ENCODE measurements at places on chromosomes 4 and X.

DNA sequence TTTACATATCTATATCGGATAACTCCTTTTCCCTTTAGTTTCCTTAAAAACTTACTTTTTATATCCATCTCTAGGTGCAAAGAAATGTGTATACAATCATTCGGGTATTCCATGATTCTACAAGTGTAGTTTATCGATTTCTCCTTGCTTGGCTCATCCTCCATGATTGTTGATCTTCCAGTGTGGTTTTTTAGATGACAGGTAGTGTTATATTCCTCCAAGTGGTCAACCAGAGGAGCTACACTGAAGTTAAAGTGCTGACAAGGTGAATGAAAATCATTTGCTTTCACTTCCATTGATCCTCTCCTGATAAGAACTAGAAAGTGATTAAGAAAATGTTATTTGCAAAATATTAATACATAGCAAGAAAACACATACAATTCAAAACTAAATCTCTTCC, 38.5 kb downstream of the TMEM156 start:
- H3K36me3 ChIP-seq, result no peaks in the 10 kb centered on the region
- H3K27ac ChIP-seq, result no peak overlapping the region
- no peaks in the 10 kb centered on the region for H3K27me3 ChIP-seq
- no peak overlapping the region for H3K4me3 ChIP-seq
- no peak for DNase-seq

- H3K4me3 ChIP-seq, result no peak overlapping the region
- no peaks in the 10 kb centered on the region for H3K36me3 ChIP-seq
- no peak for DNase-seq
These were observed 74.3 kb upstream of the GUCY1A1 start for GRCh38 chr4:155592179-155592937.

GRCh38 chr4:8048856-8049676, 109.4 kb upstream of the AFAP1 start:
- no peak overlapping the region for H3K4me3 ChIP-seq
- peaks cover 51% of the 10 kb centered on the region for H3K27me3 ChIP-seq
- DNase-seq, result no peak
- no peaks in the 10 kb centered on the region for H3K4me1 ChIP-seq
- no peaks in the 10 kb centered on the region for H3K36me3 ChIP-seq

- H3K27ac ChIP-seq, result no peak overlapping the region
- H3K4me1 ChIP-seq, result no peaks in the 10 kb centered on the region
- no peaks in the 10 kb centered on the region for H3K27me3 ChIP-seq
- no peak overlapping the region for H3K4me3 ChIP-seq
- H3K36me3 ChIP-seq, result no peaks in the 10 kb centered on the region
- no peak for DNase-seq
These were observed 15.8 kb upstream of the RBMX start for GRCh38 chrX:136896121-136896914.

DNA sequence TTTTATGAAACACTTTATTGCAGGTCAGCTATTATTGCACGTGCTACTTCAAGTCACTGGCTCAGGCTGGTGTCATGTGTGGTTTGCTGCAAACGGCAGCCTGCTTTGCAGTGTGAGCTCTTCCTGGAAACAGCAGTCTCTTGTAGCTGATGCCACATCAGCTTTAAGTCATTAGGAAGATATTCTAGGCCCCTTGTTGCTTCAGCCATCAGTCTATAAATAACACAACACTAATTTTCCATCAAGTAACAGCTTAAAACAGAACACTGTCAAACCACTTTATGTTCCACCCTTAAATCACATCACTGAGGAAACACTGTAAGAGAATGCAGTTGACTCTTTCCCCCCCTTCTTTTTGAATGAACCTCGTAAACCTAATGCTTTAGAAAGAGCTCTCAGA, 93.8 kb downstream of the GATB start:
- 0 out of 2 replicates have a peak, but pooled peaks cover 1% of the 10 kb centered on the region for H3K27me3 ChIP-seq
- peak; percentile 10 for DNase-seq
- no peak overlapping the region for H3K27ac ChIP-seq
- no peaks in the 10 kb centered on the region for H3K36me3 ChIP-seq
- H3K4me1 ChIP-seq, result peaks cover 27% of the 10 kb centered on the region
- H3K4me3 ChIP-seq, result no peak overlapping the region

DNA sequence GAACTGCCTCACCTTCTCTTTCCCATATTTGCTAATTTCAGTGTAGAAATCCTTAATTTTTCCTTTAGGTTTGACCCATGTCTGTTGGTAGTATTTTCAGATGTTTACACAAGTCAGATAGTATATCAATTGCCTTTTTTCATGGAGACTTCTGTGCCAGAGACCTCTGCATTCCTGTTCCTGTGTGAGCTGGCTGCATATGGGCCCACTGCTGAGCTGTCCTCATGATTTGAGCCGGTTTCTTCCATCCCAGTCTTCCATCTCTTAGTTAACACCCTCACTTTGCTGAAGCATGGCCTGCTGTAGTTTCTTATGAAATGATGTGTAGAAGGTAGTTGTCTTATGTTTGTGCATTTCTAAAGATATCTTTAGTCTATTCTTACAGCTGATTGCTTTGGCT, 40.0 kb downstream of the CDS1 start:
- H3K4me1 ChIP-seq, result no peaks in the 10 kb centered on the region
- no peak for DNase-seq
- no peak overlapping the region for H3K4me3 ChIP-seq

GRCh38 chr4:153713866-153714646, 30.0 kb downstream of the TLR2 start:
- no peaks in the 10 kb centered on the region for H3K4me1 ChIP-seq
- DNase-seq, result no peak
- H3K27ac ChIP-seq, result no peak overlapping the region

DNA sequence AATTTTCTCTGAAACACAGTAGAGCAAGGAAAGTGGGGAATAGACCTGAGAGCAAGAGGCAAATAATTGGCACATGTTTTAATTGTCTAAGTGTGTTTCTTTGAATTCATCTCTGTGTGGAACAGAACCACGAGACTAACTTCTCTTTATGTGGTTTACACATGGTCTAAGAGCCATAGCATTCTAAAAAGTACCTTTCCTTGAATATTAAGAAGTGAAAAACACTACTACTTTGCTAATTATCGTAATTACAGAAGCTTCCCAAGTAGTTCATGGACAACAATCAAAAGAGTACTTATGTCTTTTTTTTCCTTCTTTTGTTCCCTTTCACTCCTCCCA, 2.9 kb upstream of the CYBB start:
- no peaks in the 10 kb centered on the region for H3K36me3 ChIP-seq
- H3K4me1 ChIP-seq, result no peaks in the 10 kb centered on the region
- DNase-seq, result no peak
- H3K27ac ChIP-seq, result no peak overlapping the region
- H3K4me3 ChIP-seq, result no peak overlapping the region

DNA sequence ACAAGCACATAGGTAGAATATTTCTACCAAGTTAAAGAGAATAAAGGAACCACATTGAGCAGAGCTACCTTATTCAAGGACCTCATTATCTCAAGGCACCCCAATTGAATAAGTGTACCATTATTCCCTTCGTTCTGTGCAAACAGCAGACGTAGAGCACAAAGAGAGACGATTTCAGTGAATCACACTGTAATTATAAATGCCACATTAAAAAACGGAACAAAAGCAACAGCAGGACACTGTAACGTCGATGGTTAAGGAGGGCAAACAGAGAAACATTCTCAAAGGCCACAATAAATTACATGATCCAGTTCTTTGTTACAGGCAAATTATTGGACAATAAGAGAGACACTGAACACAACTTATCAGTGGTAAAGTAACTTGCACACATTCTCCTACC, 644.1 kb upstream of the TENM3 start:
- no peak overlapping the region for H3K27ac ChIP-seq
- no peak overlapping the region for H3K4me3 ChIP-seq
- no peak for DNase-seq
- peaks cover 10% of the 10 kb centered on the region for H3K4me1 ChIP-seq
- peaks cover 3% of the 10 kb centered on the region for H3K27me3 ChIP-seq

DNA sequence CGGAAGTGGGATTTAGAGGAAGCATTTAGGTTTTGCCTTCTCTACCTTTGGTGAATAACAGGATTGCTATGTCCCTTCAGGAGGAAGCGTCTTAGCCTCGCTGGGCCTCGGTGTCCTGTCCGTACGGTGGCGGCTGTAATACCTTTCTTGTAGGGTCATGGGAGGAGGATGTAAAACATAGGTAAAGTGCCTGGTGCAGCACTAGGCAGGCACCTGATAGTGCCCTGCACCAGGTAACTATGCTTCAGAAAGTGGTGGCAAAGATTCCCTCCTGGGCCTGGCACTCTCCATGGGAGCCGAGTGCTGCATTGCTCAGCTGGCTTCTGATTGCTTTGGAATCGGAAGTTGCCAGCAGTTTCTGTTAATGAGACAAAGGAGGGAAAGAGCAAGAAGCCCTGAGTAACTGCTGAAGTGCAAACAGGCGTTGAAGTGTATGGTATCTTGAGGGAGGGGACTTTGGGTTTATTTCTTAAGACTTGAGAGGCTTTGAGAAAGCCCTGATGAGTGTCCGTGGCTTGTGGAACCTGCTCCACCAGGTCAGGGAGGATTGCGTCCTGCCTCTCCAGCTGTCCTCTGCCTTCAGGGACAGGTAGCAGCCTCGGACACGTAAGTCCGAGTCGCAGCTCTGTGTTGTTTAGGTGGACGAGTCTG, 45.8 kb downstream of the TBC1D14 start:
- H3K27me3 ChIP-seq, result no peaks in the 10 kb centered on the region
- no peaks in the 10 kb centered on the region for H3K36me3 ChIP-seq
- DNase-seq, result no peak
- no peak overlapping the region for H3K4me3 ChIP-seq
- H3K27ac ChIP-seq, result no peak overlapping the region

DNA sequence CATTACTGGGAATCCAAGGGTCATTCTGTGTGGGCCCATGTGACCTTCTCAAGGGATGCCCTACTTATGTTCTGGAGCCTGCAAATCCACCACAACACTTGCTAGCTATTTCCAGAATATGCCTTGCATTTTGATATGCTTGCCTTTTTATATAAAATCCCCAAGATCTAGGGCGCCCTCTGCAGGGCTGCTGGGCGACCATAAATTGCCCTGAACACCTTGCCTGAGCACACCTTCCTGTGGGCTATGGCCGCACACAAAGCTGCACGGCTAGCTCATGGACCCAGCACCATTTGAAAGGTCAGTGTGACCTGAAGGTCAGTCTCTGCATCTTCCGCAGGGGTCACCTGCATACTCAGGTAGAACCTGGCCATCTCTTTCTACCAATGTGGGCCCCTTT, 311.7 kb downstream of the NLGN4X start:
- no peaks in the 10 kb centered on the region for H3K27me3 ChIP-seq
- H3K4me1 ChIP-seq, result no peaks in the 10 kb centered on the region
- no peaks in the 10 kb centered on the region for H3K36me3 ChIP-seq
- no peak for DNase-seq
- no peak overlapping the region for H3K4me3 ChIP-seq

DNA sequence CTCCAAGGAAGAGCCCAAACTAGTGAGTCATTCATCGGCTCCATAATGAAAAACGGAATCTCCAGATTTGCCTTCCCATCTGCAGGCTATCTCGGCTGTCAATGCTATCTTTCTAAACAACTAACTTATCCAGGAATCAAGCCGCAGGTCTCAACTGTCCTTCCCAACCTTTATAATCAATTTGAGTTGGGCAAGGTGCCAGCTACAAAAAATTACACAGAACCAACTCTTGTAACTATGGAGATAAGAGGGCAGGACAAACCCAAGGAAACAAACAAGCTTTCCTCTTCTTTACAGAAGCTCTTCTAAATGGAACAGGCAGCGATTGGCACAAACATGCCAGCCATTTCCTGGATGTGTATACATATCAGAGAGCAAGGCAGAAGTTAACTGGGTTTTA, 61.2 kb upstream of the RAI2 start:
- DNase-seq, result no peak
- no peak overlapping the region for H3K27ac ChIP-seq
- H3K36me3 ChIP-seq, result no peaks in the 10 kb centered on the region
- H3K4me3 ChIP-seq, result no peak overlapping the region
